ENCODE measurements at places on chromosomes 3 and 15. TPM values are rescaled to one million over a fixed set of nuclear protein-coding genes. Genes with fewer than 3 reads are reported as not detected.

Gene SLC22A13
- total RNA-seq = 0.21 TPM

Gene UROC1
- total RNA-seq = not detected

Gene ZNF620
- 1.1 TPM for total RNA-seq

Gene CSPG4
- total RNA-seq = 6.0 TPM

Gene UCN2
- 35.4 TPM for total RNA-seq

Gene SHF
- 0.44 TPM for total RNA-seq

Gene COL7A1
- total RNA-seq = 306 TPM

Gene GPR176
- total RNA-seq = 49.1 TPM

Gene ARHGEF26
- 5.2 TPM for total RNA-seq

Gene WDR93
- not detected for total RNA-seq

Gene KLHL40
- total RNA-seq = not detected

Gene KLF15
- not detected for total RNA-seq

Gene DGKG
- total RNA-seq = not detected

Gene CDHR4
- total RNA-seq = not detected

Gene LMAN1L
- total RNA-seq = not detected

Gene AP4E1
- 12.8 TPM for total RNA-seq

Gene ASB14
- not detected for total RNA-seq

Gene PLOD2
- 22.9 TPM for total RNA-seq

Gene FGF7
- total RNA-seq = not detected

Gene ACTR8
- 19.2 TPM for total RNA-seq

Gene SERPINI2
- not detected for total RNA-seq
